Activated CD4-positive, CD25-positive, alpha-beta regulatory T cell (primary cell): ENCODE measurements at places on chromosomes 7 and 10.

- DNase-seq, result no peak
These were observed 638 bp downstream of the IQCE start for GRCh38 chr7:2559283-2559950.

- DNase-seq, result no peak
These were observed 278.6 kb upstream of the HABP2 start for GRCh38 chr10:113274176-113274829.

DNA sequence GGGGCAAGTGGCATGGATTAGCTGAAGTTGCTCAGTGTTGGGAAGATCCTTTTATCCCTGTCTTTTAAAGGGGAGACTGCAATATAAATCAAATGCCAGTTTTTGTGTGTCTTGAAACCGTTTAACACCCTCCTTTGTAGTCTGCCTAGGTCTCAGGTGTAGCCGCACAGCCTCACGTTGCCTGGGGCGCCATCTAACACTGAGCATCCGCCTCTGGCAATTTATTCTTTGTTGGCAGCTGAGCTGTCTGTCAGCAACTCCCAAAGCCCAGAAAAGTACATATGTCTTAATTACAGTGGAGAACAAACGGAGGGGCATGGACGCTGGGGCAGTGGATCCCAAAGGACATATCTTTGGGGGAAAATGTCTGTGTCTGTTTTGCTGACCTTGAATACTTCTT lies 254.7 kb downstream of the STK31 start:
- DNase-seq, result no peak

DNA sequence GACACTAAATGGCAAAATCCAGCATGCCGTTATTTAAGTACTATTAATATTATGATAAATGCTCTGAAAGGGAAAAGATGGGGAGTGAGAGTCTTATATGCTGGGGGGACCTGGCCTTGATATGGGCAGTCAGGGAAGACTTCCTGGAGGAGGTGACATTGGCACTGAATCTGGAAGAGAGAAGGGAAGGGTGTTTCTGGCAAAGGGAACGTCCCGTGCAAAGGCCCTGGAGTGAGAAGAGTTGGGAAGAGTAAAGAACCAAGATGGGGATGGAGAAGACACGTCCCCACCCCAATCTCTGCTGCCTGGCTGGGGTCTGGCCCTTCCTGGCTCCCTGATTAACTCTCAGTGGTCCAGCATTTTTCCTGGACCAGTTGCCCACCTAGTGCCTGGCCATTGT lies 5.0 kb upstream of the GRIFIN start:
- no peak for DNase-seq

DNA sequence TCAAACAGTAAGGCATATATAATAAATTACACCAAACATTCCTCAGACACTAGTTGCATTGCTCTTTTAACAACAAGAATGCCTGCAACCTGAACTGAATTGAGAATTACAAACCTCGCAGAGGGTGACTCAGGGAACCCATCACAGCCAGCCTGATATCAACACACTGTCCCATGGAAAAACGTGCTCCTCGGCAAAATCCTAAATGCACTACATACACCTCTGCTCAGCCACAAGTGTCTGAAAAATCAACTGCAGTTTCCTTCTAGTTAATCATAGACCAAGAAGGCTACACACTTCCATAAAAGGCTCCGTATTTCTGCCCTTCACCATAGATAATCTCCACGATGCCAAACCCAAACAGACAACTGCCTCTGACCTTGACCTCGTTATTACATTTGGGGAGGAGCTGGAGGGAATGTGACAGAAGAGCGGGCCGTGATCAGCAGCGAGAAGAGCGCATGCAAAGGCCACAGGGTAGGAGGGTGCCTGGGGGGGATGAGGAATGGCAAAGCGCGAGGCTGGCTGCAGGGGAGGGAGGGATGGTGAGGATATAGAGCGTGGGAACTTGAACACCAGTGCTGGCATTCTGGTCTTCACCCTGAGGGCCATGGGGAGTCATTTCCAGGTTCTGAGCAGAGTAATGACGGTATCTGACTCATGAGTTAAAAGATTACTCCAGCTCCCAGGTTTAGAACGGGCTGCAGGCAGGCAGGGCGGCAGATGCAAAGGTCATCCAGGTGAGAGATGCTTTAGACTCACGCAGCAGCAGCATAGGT lies 201.9 kb upstream of the FRMD4A start:
- no peak for DNase-seq

- DNase-seq, result no peak
These were observed 316.9 kb downstream of the INHBA start for GRCh38 chr7:41385996-41386395.

DNA sequence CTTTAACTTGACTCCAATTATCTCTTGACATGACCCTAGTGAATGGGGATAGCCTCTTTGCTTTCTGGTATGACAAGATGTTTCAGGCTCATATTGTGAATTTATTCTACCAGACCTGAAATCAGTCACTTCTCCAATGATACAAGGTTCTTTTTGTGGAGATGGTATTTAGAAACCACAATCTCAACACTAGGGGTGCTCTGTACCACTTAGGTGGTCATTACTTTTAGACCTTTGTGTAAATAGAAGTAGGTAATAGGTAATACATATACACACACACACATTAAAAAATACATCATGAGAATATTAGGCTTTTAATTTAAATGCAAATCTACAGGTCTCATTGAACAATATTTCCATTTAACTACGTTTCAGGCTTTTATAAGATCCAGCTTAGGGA lies 199.0 kb upstream of the RHOBTB1 start:
- DNase-seq, result no peak

DNA sequence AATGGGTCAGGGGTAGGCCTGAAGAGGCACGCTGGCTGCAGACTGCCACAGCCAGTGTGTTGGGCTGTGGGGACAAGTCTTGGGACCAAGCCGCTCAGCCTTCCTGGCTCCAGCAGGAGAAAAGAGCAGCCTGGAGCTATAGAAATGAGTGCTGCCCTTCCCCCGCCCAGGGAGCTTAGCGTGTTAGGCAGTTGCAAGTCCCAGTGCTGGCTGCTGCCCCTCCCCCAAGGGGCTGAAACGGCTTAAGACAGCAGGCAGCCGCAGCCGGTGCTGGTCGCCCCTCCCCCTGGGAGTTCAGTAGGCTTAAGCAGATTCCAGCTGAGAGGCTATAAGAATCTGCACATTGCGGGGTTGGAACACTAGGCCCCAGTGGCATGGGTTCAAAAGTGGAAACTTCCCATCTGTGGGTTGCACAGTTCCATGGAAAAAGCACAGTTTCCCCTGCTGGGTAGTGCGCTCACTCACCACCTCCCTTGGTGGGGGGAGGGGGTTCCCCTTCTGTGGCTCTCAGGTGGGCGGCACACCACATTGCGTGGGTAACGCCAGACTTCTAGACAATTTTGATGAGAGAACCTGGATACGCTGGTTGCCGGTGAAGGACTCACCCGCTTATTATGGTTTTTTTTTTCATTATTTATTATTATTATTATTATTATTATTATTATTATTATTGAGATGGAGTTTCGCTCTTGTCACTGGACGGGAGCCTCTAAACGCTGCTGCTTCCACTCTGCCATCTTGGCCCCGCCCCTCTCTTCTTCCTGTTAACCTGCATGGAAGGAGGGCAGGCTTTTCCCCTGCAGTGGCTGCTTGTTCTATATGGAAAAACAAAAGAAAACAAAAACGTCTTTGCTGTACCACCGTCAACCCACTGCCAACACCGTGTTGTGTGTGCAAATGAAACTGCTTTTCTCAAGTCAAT lies 151.1 kb downstream of the CXCL12 start:
- DNase-seq, result no peak

- DNase-seq, result no peak
These were observed 210.2 kb downstream of the TAX1BP1 start for GRCh38 chr7:27950123-27950522.

DNA sequence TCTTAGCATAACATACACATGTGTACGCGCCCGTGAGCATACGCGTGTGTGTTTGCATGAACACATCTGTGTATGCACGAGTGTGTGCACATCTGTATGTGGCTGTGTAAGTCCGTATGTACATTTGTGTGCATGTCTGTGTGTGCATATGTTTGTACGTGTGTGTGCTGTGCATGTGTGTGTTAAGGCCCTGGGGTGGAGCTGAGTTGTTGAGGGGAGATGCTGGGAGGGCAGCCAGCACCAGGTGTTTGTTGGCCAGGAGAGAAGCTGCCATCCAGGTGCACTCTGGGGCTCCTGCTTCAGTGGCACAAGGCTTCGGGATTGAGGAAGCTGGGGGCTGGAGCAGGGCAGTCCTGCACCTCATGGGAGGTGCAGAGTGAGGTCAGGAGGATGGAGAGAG lies 85.0 kb downstream of the BMS1 start:
- no peak for DNase-seq

DNA sequence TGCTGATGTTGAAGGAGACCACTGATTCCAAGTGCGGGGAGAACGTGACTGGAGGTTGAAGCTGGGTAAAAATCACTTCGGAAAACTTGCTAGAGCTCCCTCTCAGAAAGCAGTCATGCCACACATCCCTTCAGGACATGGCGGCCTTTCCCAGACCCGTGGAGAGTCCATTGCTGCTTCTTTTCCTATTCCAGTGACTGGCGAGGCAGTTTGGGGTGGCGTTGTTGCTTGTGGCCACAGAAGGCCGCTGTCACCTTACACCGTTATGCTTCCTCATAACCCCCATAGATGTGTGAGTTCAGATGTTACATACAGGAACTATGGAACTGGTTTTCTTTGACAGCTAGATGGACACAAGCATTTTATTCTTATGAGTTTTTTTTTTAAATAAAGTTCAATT lies 235.6 kb upstream of the POM121L12 start:
- DNase-seq, result no peak

- no peak for DNase-seq
These were observed 714.3 kb downstream of the ANKRD7 start for GRCh38 chr7:118938845-118939244.

GRCh38 chr7:115267503-115267902 lies 345.6 kb downstream of the MDFIC start:
- no peak for DNase-seq

DNA sequence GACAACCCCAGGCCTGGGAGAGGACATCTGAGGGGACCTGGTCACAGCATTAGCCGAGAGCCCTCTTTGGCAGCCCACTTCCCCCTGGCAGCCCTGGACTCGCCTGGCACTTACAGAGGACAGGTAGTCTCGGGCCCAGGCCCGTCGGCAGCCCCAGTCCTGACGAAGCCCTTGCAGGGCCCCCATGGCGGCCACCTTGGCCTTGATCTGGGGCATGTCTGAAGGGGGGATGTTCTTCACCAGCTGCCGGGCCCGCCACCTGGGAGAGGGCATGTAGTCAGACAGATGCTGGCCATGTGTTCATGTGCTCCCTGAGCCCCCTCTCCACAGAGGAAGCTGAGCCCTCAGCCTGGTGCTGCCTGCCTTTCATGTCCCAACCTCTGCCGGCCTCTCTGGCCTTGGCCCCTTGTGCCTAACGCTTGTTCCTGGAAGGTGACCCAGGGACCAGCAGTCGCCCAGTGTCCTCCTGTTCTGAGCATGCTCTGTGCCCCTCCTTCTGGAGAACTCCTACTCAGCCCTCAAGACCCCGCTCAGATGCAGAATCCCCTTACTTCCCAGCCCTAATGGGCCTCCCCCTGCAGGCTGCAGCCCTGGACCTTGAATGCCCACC lies 13.9 kb downstream of the MYO1G start:
- DNase-seq, result no peak

GRCh38 chr10:103858360-103858759 lies 3.0 kb upstream of the SH3PXD2A start:
- no peak for DNase-seq

GRCh38 chr10:119383174-119383856 lies 159.2 kb downstream of the RGS10 start:
- DNase-seq, result no peak
